AG04449 (cell line): ENCODE measurements at places on chromosomes 7 and 10.

DNA sequence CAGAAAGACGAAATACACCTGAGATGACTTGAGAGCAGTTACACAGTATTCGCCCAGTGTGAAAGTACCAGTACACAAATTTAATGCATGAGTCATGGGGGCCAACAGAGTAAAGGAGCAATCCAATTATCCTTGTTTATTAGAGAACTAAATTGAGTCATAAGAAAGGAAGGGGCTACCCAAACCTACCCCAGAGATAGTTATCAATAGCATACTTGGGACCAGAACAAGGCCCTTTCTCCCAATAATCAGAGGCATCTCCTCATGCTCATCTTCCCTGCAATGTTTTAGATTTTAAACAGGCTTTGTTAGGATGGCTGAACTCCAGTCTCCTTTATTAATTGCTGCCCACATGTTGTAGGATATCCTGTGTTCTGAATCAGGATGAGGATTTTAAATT, 239.7 kb upstream of the LRGUK start:
- no peak for DNase-seq

- no peak for DNase-seq
These were observed 8.0 kb downstream of the PDGFA start for GRCh38 chr7:511476-512145.

DNA sequence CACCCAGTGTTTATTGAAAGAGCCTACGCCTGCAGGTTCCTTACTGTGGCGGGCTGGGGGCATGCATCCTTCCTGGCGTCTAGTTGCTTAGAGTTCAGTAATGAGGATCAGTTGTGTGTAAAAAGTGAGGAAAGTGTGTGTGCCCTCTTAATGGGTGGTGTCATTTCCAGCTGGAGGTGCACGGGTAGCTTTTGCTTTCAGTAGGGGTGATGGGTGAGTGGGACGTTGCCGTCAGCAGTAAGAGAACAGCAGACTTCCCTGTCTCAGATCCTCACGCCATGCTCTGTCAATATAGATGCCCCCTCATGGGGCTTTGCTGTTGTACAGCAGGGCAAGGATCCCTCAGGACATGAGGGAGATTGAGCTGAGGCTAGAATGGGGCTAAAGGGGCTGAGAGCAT, 352.6 kb upstream of the GALNT17 start:
- no peak for DNase-seq

DNA sequence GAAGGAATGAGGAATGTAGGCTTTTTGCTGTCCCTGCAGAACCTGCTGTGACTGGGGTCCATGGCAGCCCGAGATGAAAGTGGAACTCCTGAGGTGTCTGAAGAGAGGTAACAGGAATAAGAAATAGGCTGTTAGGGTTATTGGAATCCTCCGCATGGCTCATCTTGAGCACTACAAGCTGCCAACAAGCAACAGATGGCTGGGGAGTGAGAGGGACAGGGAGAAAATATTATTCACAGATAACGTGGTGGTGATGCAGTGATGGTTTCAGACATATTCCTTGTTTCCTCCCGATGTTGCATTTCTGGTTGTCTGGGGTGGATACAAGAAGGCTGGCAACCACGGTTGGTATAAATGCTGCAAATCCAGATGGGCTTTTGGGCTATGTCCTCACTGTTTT, 46.1 kb downstream of the AP3M1 start:
- DNase-seq: no peak

DNA sequence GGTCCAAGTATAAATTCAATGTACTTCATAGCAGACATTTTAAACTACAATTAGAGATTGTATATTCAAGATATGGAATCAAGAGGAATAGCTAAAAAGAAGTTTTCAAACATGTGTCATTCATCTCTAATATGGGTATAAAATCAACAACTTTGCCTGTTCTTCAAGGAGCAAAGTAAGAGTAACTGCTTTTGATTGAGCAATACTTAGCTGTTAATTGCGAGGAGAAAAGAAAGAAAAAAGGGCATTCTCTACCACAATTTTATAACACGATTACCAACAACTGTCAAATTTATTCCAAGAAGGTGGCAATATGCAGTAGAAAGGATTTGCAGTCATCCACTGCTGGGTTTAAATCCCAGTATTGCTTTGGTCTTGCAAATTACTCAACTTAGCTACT, 146.3 kb upstream of the PTN start:
- no peak for DNase-seq

- DNase-seq: no peak
These were observed 13.2 kb downstream of the RASGEF1A start for GRCh38 chr10:43253461-43254198.

DNA sequence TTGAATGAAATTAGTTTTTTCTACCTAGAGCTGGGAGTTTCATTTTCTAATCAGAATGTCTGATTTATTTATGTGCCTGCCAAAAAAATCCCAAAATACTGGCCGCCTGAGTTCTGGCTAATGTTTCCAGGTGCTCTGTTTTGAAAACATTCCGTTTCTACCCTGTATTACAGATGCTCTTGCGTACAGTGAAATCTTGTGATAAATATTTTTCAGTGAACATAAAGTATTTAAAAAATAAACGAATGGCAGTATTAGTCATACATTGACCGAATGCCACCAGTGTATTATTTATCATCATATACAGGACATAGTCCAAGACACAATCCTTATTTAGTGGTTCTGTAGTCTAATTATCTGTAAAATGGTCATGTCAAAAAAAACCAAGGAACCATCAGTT, 102.8 kb downstream of the KAT6B start:
- no peak for DNase-seq

GRCh38 chr10:45673074-45673648, 589 bp upstream of the ZFAND4 start:
- no peak for DNase-seq

GRCh38 chr10:20948686-20949327, 51.7 kb upstream of the NEBL start:
- no peak for DNase-seq

GRCh38 chr7:135845415-135846075, 96.9 kb upstream of the FAM180A start:
- DNase-seq: no peak

GRCh38 chr10:127398140-127398970, 150.8 kb upstream of the NPS start:
- DNase-seq: peak; percentile 24

DNA sequence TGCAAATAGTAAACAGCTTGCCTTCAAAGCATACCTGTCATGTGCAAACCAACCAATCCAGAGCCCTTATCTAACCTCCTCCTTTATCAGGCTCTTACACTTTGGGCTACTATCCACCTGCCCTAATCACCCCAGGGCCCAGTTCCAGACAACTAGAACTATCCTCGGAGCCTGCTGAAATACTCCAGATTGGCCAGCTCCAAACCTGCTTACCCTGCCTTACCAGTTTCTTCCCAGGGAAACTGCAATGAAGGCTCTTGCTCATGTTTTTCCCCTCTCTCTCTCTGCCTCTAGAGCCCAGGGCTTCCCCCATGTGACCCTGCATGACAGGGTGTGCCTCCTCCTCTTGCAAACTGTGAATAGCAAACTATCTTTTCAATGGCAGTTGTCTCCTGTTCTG, 81.4 kb upstream of the CAPZA2 start:
- no peak for DNase-seq

GRCh38 chr10:113775686-113776294, 24.3 kb downstream of the PLEKHS1 start:
- no peak for DNase-seq

DNA sequence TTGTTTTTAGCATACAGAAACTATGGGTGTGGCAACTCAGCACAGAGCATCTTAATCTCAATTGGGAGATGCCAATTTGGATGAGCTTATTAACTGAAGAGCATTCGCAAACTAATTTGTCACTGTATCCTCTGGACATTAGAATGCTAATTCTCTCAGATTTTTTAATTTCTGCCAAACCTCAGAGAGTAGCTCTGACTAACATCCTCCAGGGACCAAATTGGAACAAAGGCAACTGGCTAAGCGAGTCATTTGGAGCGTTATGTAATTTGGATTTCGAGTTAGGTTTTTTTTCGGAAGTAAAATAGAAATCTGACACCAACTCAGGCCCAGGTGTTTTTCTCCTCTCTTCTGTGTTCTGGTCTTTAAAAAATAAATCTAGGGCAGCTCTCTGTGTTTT, 201.9 kb downstream of the BMPER start:
- DNase-seq: no peak

DNA sequence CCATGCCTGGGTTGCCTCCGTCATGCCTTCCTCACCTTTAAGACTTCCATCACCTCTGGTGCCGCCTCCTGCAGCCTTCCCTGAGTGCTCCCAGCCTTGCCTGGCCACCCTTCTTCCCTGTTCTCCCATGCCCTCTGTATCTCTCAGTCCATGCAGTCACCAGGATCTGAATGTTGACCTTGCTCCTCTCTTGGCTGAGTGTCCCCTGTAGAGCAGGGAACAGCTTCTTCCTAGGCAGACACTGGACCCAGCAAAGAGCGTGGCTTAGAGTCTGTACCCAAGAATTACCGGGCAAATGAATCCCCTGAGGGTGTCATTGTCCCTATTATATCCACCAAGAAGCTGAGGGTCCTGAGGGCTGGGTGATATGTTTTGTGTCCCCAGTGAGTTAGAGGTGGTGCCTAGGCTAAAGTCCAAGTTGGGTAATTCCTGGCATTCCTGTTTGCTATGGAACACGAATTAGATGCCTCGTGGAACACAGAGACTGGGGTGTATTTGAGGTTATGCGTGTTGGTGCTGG, 505.6 kb downstream of the RPS24 start:
- no peak for DNase-seq

- no peak for DNase-seq
These were observed at the start of gene RBM20 for GRCh38 chr10:110643653-110644597. RBM20 (plus strand) TSS chr10:110644336; CDS start chr10:110644455, 119 bp downstream.
